GM19239 (cell line): ENCODE measurements at places on chromosomes 16 and 17.

- DNase-seq, result no peak
These were observed 17.4 kb downstream of the LASP1NB start for GRCh38 chr17:38942696-38943334.

DNA sequence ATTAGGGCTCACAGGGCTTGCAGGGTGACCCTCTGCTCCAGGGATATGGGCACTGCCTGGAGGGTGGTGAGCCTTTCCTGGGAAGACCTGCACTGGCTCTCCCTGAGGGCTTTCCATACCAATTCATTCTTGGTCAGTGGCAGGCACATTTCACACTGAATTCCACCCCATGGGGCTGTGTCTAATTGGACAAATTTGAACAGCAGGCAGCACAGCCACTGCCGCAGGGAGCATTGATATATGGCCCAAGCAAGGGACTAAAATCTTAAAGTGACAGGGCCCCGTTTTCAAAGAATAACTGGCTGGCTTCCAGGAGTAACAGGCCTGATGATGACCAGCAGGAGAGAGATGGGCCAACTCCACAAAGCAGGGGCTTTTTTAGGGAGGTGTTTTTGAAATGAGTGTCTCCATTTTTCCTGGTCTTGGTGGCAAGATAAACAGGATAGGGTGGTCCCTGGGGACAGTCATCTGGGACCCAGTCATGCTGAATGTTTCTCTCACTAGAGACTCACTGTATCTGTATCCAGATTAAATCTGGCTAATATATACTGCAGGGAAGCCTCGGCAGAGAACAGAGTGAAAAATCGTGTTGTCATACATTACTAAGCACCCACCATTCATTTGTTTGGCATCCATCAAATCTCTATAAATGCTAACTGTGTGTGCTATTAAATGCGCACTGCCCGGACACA is 74.1 kb upstream of the TBX2 start:
- DNase-seq, result no peak

GRCh38 chr17:32142857-32143526 is 690 bp downstream of the RHOT1 start:
- DNase-seq, result no peak

DNA sequence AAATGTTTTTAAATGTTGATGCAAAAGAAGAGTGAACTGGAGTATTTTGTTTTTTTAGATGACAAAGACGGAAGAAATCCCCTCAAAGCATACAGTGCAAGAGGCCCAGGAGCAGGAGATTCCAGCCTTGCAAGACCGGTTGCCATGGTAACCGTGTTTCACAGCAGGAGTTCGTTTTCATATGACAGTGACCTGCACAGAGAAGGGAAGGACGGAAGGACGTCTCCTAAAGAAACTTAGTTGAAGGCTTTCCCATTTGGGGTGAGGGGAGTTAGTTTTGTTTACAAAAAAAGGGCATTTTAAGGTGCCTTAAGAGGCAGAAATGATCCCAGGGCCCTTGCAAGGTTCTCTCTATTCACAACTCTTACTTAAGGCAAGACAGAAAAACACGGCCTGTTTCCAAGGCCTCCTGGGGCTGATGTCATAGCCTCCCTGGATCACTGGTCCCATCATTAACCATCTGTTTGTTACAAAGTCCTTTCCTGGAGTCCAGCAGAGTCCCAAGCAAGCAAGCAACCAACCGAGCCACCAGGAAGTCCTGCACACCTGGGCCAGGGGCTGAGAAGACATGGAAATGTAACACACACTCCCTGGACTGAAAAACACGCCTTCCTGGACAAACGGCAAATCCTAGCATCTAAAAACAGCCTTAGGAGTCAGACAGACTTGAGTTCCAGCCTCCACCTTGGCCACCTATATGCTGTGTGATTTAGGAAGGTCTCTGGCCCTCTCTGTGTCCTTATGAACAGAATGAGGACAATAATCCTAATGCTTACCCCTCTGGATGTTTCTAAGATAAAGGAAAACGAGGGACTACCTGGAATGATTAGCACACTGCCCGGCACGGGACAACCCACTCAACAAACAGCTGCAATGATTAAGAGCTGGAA is 30.3 kb upstream of the RPH3AL start:
- no peak for DNase-seq

GRCh38 chr17:44267818-44268490 is at the start of gene SLC4A1:
Gene SLC4A1, minus strand, starts transcription at chr17:44268135. Its CDS starts 5,269 bp downstream, at chr17:44262866.
- no peak for DNase-seq

- DNase-seq, result no peak
These were observed 7.1 kb upstream of the ITPRIPL2 start for GRCh38 chr16:19106625-19107020.

DNA sequence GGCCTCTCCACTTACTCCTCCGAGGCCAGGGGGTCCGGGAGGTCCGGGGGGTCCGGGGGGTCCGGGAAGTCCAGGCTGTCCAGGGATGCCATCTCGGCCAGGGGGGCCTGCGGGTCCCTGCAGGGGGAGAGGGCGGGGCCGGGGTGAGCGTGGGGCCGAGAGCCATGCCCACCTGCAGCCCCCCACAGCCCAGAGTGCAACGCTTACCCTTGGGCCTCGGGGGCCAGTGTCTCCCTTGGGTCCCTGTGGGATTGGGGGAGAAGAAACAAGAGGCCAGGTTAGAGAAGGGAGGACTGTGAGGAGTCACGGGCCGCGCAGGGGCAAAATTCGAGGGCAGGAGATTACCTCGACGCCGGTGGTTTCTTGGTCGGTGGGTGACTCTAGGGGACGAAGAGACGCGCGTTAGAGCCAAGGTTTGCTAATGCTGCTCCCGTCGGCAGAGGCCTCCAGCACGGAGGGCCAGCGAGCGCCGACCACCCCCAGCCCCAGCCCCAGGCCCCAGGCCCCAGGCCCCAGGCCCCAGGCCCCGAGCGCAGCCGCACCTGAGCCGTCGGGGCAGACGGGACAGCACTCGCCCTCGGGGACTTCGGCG is 2.1 kb downstream of the COL1A1 start:
- DNase-seq, result no peak

DNA sequence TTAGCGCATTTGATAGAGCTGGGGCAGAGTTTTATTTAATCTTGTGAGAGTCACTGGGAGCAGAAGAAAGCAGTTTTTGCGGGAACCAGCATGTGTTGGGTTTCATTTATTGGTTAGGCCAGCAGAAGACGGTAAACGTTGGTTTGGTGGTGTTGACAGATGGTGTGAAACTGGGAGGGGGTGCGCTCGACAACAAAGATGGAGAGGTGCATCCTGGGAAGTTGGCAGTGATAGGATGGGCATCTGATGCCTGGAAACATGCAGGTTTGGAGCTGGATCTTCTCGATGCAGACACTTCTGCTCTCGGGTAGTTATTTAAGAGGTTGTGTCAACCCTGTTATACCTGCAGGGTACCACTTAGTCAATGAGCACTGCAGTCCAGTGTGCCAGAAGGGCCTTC is 24.9 kb upstream of the CLEC18A start:
- DNase-seq, result no peak

DNA sequence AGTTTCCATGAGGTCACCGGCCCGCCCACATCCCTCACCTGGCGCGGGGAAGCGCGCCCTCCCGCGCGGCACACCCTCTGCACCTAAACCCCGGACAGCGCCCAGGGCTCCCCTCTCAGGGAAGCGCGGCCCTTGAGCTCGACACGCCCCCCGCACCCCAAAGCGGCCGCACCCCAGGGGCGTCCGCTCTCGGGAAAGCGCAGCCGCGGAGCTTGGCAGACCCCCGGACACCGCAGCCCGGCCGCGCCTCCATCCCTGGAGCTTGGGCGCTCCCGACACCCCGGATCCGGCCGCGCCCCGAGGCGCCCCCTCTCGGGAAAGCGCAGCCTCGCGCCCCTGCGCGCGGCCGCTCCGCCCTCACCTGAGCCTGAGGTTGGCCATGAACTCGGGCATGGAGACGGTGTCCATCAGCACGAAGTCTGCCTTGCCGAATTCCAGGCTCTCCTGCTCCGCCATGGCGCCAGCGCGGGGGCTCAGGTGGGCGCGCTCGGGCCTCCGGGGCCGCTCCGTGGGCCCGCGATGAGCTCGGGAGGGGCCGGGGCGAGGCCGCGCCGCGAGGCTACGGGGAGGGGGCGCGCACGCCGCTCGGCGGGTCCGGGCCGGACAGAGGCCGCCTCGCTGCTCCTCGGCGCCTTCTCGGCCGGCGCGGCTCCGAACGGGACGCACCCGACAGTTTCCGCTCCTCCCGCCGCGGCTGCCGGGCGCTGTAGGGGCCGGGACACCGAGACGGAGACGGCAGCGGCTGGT is at the start of gene MYO1D:
Gene MYO1D, minus strand, starts transcription at position 708 of the 747 bp plus-strand sequence. Its CDS starts 252 bp downstream, at position 456.
- DNase-seq, result peak; percentile 62

DNA sequence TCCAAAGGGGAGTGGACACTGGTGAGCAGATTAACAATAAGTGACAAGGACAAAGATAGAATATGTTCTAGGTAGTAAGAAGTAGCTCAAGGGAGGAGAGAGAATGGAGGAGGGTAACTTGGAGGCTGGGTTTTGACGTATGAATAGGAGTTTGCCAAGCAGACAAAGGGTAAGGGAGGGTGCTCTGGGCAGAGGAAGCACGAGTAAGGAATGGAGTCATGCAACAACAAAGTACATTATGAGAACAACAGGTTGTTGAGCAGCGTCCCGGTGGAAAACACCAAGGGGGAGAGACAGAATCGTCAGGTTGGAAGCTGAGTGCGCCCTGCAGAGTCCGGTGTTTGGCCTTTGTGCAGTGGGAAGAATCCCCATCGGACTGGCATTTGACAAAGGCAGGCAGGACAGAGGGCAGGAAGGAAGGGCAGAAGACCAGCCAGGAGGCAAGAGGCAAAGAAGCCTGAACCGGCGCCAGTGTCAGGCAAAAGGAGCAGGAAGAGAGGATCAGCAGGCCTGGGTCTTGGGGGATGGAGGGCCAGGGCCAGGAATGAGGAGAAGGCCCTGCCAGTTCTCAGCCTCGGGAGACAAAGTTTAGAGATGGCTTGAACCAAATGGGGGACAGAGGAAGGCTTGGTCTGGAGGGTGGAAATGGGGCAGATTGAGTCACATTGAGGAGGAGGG is 134.3 kb upstream of the TNRC6C start:
- no peak for DNase-seq

DNA sequence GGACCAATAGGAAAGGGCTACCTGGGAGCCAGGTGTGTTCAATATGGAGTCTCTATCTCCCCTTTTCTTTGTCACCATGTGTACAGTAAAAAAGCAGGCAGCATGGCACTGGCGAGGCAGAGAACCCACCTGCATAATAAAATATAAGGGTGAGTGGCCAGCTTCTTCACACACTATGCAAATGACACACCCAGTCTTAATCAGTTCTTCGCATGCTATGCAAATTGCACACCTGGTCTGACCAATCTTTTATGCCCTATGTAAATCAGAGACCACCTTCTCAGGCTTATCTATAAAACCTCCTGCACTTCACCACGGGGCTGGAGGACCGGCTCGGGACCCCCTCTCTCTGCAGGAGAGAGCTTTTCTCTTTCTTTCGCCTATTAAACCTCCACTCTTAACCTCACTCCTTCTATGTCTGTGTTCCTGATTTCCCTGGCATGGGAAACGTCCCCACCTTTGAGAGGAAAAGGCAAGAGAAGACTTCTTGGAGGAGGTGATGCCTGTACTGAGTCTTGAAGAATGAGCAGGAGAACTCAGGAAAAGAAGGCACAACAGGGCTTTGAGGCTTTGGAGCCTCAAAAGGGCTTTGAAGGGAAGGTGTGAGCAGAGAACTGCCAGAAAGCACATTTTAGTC is 502.1 kb downstream of the GRIN2A start:
- no peak for DNase-seq

- DNase-seq, result no peak
These were observed 11.6 kb downstream of the AKAP1 start for GRCh38 chr17:57096472-57097202.

- DNase-seq, result no peak
These were observed 842 bp upstream of the CALB2 start for GRCh38 chr16:71357681-71358080.

DNA sequence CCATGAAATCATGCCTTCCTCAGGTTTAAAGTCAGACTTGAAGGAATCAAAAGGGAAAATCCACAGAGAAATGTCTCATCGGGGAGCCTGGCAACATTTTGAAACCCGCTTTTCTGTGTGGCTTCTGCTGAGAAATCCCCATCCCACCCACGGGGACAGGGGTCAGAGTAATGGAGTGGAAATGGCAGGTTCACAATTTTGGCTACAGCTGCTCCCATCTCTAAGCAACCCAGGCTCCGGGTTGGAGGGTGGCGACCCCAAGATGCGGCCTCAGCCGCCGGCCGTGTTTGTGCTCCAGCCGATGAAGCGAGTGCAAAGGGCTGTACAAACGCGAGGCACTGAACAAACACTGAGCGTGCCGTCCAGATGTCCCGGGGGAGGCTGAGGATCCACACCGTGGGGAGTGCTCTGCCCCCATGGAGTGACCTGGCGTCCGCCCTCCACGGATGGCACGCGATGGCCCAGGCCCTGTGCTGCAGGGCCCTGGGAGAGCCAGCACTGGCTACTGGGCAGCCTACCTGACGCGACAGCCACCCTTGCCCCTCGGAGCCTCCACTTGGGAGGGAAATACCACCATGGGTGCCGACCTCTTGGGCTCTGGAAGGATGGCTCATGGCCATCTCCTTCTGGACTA is 22.2 kb downstream of the SLC43A2 start:
- no peak for DNase-seq

DNA sequence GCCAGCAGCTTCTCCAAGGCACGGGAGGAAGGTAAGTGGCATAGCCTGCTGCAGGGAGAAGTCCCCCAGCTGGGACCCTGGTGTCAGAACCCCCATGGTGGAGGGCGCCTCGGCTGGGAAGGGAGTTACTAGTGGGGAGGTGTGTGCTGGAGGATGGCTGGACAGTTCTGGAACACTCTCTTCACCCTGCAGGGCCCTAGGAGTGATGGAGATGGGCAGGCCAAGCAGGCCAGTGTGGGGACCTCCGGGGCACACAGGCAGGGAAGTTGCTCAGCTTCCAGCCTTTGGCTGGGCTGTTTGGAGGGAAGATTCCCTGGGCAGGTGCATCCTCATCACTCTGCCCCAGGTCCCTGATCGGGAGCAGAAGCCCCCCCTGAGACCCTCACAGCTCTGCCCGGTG is 696 bp downstream of the C17orf99 start:
- no peak for DNase-seq
